ENCODE measurements at places on chromosomes 12 and 14.

DNA sequence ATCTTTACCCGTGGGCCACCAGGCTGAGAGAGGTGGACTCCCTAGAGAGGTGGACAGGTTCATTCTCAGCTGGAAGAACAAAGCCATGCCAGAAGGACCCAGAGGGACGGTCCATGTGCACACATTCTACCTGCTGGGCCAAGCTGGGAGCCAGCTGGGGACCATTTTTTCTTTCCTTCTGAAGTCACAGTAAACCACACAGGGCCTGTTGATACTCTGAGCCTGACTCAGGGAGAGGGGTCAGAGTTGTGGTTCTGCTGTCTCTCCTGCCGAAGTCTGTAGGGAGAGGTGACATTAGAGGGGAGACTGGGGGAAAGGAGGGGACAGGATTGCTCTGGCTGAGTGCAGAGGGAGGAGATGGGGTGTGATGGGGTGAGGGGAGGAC, 148.6 kb downstream of the TSPAN9 start:
- no peak for DNase-seq

- no peak for DNase-seq
These were observed 10.3 kb upstream of the FERMT2 start for GRCh38 chr14:52961060-52961639.

DNA sequence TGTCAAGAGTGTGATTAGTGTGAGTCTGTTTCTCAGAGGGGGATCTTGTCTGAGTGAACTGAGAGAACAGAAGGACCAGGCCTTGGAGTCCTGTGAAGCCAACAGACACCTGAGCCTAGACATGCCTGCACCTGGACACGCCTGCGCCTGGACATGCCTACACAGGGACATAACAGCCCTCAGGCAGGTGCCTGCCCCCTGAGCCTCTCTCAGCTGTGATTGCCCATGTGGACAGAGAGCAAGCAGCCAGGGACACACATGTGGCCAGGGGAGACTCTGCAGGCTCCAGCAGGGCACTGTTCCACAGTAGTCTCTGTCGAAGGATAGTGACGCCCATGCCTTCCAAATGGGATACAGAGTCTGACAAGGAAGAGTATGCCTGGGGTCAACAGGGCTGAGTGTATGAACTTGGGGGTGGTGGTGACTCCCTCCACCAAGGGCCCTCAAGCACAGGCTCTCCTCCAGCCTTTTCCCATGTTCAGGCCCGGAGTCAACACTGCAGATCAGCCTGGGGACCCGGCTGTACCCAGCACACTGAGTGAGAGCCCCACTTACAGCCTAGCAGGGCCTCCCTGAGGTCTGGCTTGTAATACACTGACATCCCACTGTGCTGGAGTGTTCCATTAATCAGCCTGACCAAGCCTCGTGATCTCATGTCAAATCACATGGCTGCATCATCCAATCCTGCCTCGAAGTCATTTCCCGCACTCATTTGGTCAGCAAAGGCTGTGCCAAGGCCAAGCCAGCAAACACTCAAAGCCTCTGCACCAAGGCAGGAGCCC, 173.0 kb downstream of the CALM1 start:
- no peak for DNase-seq

GRCh38 chr12:19945559-19946435, 422.5 kb upstream of the PDE3A start:
- no peak for DNase-seq

DNA sequence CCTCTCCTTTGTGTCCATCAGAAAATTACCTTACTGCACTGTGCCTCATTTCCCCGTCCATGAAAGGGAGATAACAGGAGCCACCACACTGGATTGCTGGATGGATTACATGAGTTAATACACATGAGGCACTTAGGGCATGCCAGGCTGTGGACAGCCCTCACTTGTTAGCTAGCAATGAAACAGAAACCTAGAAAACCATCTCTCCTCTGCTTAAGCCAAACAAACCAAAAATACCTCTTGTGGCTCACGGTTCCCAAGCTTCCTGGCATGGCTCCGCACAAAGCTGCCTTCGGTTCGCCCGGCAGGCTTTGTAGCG, 660 bp upstream of the HCFC2 start:
- DNase-seq = no peak

DNA sequence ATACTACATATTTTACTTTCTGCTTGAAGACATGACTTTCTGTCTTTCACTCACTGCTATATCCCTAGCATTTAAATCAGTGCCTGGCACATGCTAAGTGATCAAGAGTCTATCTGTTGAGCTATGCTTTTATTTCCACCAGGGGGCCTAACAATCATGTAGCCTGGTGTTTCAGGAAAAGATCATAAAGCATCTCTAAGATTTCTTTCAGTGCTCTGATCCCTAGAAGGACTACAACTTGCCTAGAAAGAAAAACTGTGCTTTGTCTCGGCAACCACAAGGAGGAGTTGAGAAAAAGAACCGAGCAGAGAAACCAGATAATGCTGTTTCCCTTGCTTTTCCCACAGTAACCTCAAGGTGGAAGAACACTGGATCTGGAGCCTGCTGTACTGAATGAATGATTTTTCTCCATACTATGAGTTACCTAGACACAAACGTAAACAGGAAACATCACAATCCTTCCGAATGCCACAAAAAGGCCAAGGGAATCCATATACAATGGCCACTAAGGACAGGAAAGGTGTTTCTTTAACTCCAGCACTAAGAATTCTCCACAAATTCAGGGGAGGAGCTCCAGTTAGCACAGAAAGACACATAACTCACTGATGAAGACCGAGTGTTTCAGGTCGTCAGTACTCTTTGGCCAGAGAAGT, 1.2 kb downstream of the CRY1 start:
- no peak for DNase-seq

- no peak for DNase-seq
These were observed 814.5 kb downstream of the RPS29 start for GRCh38 chr14:48771717-48772116.

DNA sequence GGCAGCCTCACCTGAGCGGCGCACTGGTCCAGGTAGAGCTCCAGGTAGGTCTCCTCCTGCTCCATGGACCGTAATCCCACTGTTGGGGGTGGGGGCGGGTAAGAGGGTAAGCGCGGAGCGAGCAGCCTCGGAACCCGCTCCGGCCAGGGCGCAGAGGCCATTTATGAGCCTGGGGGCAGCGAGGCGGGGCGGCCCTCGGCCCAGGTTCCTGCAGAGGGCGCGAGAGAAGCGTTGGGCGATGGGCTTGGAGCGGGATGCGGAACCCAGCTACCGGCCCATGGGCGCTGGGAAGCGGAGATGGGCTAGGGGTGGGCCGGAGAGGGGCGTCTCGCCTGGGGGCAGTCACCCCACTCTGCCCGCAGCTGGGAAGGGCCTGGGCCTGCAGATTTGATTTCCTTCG, at the start of gene TBPL2:
TSS of gene TBPL2 (minus strand) at position 232 of the 400 bp plus-strand sequence. CDS start at position 65, 167 bp downstream.
- DNase-seq = no peak

GRCh38 chr12:43357141-43357540, 194.9 kb downstream of the ADAMTS20 start:
- DNase-seq = no peak

DNA sequence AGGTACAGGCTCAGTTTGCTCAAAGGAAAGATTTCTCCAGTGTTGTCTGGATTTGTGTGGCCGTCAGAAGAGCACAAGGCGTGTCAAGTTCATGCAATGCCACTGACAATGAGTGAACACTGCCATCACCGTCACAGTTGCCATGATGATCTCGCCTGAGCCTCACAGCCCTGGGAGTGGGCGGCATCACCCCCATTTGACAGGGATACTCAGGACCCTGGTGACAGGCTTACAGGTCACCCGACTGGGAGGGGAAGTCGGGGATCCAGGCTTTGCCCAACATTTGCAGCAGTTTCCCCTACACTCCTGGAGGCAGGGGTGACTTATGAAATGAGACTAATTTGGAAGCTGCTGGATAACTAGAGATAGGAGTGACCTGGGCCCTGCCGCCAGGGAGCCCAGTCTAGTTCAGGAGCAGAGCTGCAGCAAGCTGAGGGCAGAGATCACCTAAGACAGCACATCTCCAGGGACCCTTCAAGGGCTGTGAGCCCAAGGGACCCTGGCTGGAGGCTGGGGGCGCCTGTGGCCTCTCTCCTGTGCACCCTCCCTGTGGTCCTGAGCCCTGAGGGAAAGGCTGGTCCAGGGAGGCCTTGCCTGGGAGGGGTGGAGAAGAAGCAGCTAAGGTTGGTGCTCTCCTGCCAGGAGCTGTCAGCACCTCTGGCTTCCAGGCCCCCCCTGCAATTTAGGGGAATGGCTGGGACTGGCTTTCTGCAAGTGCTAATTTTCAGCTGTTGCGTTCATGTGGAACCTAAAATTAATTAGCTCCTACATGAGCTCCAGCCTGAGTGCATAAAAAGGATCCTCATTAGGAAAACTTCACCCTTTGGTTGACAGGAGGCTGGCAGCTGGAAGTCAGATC, 32.4 kb upstream of the BEGAIN start:
- DNase-seq = no peak

GRCh38 chr12:113673458-113674238, 202.0 kb upstream of the LHX5 start:
- DNase-seq = no peak

DNA sequence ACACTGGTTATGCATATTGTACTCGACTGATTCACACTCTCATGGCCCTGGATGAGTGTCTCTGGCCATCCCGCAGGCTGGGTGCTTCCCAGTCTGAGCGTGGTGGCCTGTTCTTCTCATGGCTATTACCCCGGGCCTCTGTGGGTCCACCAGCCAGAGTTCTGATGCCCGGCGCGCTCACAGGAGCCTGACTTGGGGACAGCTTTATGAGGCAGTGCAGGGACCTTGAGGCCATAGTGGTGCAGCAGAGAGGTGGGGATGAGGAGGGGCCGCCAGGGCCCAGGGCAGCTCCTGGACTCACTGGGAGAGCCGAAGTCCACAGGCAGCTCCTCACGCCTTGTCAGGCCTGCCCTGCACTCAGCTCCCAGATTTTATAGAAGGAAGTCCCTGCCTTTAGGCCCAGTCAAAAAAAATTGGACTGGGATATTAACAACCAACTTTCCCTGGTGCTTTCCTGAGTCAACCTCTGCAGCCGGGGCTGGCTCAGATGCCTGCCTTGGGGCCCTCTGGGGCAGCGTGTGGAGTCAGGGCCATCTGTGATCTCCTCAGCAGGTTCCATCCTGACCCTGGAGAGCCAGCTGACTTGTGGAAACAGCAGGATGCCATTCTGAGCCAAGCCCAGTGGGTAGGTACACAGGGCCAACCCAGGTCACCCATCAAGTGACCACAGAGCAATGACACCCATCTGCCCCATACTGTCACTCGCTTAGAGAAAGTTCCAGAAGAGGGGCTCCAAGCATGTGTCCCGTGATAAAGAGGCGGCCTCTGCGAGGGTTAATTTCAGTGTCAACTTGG, 89.4 kb upstream of the DIO3 start:
- DNase-seq = no peak

DNA sequence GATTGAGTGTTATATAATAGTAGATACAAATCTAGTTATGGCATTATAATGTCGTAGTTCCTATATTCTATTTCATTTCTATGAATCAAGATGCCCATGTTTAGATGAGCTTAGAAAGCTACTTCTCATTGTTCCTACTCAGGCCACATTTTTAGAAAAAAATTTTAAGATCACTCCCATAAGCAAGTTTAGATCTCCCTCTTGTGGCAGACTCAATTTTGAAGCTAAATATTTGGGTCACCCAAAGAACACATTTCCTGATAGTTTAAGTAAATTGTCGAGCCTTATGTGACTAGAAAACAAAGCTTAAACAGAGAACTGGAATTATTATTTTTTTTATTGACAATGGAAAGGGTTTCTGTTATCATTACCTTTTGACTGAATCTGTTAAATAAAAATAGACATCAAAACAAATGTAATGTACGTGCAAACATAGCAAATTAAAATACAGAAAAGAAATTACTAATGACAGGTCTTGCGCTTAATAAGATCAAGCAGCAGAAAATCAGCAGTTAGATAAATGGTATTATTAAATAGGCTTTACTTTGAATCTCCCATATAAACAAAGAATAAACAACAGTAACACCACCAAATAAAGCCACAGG, 180.2 kb downstream of the ACSS3 start:
- DNase-seq = no peak

- DNase-seq = no peak
These were observed 418.8 kb downstream of the BCL11B start for GRCh38 chr14:98853063-98853729.

DNA sequence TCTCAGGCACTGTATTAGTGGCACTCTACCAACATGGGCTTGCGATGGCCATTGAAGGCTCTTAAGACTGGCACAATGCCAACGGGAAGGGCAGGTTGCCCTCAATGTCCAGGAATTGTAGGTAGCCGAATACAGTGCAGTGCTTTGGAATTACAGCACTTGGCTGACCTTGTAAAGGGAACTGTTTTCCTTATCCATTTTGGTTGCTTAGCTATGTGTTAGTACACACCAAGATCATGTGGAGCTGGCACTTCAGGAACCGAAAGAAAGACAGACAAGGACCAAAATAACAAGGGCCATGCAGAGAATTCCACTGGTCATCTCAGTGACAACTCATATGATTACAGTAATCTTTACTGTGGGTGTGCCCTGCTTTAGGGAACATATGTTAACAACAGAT, 72.7 kb downstream of the DYRK2 start:
- no peak for DNase-seq

DNA sequence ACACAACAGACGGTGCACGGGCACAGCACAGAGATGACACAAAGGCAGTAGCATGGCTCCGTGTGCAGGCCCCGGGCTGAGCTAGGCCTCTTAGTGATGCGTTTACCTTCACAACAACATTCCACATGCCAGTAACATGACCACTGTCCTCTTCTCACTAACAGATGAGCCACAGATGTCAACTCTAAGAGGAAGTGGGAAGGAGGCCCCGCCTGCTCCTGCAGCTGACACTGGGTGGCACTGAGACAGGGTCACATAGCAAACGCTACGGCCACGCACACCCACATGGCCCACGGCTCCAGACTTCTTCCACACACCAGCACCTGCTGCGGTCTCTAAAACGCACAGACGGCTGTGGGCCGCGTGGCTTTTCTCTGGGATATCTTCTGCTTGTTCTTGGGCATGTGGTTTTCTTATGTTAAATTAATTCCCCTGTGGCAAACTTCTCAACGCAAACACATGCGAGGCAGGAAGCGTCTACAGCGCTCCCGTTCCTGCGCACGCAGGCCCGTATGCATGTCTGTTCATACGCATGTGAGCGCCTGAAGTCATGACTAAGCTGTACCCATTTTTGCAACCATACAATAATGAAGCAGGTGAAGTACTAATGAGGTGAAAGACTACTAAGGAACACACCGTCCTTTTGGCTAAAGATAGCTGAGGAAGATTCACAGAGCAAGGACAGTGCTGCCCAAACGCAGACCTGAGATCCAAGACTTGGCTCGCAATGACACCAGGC, 26.8 kb downstream of the AMN start:
- no peak for DNase-seq

- DNase-seq = no peak
These were observed 48.7 kb upstream of the BCL11B start for GRCh38 chr14:99320621-99321235.

Data from stimulated activated CD4-positive, alpha-beta T cell treated with anti-CD3 and anti-CD28 coated beads, TNF-alpha, amount 100 ng/mL, for 4 hours (primary cell).